ENCODE measurements at places on chromosomes 2 and 18.

GRCh38 chr2:227939271-227940027 lies 68.0 kb downstream of the DAW1 start:
- DNase-seq = no peak

- DNase-seq = no peak
These were observed 159.5 kb downstream of the NYAP2 start for GRCh38 chr2:225559072-225559415.

- no peak for DNase-seq
These were observed 37.0 kb downstream of the PIK3C3 start for GRCh38 chr18:41992066-41992465.

DNA sequence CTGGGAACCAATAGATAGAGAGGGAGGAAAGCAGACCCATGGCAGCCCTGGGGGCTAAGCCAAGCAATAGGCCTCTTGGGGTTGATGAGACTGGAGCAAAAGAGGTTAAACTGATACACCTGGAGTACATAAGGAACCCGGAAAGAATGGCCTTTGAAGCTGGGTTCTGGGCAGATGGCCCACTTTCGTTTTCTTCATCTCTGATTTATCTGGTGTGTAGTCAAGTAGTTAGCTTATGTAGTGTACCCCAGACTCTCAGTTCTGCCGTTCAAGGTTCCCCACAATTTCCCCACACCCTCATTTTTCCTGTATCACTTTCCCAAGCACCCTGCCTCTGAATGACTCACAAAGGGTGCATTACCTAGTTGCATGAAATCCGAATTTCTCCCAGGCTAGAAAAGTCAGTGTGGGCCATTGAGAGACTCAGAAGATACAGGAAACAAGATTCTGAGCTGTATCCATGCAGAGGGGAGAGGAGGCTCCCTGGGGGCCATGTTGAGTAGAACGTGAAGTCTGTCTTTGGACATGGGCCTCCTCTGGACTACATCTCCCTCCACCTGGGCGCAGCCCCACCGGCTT lies 235.0 kb downstream of the LOXHD1 start:
- DNase-seq = no peak

GRCh38 chr2:216713691-216714336 lies 18.5 kb upstream of the IGFBP5 start:
- DNase-seq = no peak

GRCh38 chr2:10566018-10566417 lies 117.9 kb upstream of the ODC1 start:
- no peak for DNase-seq

DNA sequence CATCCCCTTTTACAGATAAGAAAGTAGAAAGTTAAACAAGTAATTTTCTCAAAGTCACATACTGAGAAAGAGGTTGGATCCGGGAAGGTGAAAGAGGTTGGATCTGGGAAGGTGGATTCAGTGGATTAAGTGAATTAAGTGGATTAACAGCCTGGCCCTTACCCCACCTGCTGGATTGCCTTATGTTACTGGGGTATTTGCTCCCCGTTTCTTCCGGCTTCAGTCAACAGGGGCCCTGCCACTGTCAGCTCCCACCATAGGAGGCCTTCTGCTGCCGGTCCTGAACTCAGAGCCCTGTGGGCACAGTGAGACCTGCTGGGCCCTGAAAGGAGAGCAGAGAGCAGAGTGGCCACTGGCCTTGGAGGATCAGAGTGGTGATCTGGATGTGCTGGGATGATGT lies 113.2 kb downstream of the VAPA start:
- DNase-seq = no peak

- DNase-seq = no peak
These were observed 241.7 kb downstream of the TGIF1 start for GRCh38 chr18:3691705-3692104.

- DNase-seq = no peak
These were observed 89.9 kb downstream of the OXER1 start for GRCh38 chr2:42673989-42674579.

- DNase-seq = no peak
These were observed 316.4 kb upstream of the RND3 start for GRCh38 chr2:150803689-150804398.

- DNase-seq = no peak
These were observed 373.3 kb upstream of the RAB12 start for GRCh38 chr18:8235894-8236293.

DNA sequence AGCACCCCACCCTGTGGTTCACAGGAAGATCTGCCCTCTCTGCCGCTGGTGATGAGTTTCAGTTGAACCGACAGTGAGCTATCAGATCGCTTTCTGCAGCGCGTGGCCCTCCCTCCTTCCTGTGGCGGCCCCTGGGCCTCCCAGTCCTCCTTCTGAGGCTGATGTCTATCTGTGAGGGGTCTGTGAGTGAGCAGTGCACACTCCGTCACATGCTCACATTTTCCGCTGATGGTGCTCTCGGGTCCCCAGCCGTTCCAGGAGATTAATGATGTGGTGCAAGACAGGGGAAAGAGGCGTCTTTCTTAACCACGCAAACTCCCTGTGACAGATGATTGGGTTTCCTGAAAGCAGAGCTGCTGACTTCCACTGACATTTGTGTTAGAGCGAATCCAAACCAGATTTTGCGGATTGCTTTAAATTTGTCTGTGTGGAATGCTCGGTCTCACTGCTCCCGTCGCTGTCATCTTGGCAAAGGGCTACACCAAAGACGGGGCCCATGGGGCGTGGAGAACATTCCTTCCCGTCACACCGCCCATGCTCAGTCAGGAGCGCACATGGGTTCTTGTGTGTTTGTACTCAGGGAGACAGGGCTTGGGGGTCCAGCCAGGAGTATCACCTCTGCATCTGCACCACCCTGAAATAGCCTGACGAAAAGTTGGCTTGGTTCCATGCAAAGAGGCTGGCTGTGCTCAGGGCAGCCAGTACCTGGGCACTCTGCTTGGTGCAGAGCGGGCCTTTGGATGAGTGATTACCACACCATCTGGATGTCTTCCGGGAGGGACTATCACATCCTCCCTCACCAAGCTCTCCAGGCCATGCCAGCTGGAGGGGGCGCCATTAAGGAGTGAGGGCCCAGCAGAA lies 154.7 kb upstream of the HS6ST1 start:
- peak; percentile 4 for DNase-seq

DNA sequence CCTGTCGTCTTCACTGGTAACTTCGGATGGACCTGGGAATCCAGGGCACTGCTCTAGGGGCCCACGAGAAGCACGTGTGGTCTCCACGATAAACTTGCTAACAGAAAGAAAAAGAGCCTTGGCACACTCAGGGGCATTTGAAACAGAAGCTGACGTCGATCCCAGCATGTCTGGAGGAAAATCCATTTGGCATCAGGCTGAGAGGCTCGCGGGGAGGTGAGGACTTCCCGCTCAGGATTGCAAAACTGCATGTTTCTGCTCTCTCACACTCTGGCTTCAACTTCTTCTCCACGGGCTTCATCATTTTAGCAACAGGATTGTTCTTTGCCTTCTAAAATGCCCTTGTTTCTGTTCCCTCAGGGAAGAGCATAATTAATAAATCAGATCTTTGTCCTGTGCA lies 181.7 kb upstream of the COPS8 start:
- DNase-seq = no peak

DNA sequence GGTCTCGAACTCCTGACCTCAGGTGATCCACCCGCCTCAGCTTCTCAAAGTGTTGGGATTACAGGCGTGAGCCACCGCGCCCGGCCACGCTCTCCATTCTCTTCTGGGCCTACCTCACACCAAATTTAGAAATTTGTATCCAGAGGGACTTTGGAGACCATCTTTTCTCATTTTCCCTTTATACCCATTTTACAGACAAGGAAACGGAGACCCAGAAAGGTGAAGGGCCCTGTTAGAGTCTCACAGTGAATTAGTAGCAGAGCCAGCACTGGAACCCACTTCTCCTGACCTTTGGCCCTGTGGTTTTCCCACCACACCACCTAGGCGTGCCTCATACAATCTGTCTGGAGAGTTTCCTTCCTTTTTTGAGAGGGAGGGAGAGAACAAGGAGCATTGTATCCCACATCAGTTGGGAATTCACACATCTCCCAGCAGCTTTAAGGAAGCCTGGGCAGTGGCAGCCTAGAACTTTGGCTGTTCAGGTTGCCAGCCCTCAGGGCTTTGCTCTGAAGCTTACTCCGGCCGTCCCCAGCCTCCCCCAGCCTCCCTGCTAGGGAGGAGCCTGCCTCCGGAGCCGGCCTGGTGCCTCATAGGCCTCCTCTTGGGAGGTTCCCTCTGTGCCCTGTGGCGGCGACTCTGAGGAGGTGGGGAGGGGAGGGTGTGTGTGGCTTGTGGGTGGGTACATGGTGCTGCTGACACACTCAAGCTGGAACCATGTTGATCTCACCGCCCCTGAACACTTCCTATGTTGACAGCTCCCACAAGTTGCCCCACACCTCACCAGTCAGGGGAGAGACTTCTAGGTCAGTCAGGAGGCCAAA lies 13.8 kb downstream of the FOSL2 start:
- no peak for DNase-seq

DNA sequence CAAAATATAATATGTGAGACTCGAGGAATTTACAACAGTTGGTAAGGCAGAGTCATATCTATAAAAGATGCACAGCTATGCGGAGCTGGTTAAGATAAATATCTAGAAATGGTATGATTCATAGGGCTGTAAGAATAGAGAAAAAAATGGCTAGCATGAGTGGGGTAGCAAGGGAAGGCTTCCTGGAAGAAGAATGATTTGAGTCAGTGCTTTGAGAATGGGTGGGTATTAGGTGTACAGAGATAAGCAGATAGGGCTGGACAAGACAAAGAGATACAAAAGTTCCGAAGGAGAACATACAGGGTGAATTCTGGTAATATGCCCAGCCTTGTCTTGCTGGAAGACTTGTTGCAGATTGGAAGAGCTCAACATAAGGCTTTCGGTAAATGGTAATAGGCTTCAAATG lies 291.5 kb upstream of the CCDC68 start:
- DNase-seq = no peak

DNA sequence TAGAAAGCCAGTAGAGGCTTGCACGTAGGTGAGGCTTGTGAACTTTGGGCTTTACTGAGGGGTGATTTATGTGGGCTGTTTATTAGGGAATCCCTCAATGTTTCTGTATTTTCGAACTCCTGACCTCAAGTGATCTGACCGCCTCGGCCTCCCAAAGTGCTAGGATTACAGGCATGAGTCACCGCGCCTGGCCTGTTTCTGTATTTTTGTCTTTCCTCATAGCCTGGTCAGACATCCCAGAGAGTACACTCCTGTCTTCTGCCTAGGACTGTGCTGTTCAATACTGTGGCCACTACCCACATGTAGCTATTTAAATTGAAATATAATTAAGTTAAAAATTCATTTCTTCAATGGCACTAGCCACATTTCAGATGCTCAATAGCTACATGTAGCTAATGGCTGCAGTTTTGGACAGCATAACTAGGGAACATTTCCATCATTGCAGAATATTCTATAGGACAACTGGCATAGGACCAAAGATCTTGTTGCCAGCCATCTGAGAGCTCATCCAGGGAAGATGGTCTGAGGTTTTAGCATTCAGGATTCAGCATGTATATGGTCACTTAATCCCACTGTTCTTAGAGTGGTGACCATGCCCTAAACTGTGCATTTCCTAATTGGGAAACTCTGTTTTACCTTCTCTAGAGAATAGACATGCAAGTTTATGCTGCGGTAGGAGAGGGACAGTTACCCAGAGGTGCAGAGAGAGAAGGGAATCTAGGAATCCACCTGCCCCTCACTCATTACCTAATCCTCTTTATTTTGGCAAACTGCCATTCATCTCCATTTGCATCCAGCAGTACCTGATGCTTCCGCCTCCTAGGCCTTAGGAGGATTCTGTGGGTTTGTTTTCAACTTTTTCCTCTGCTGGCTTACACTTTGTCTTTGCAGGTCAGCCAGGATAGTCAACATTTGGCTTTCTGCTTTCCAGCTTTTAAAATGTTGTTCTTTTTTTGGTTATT lies 64.4 kb downstream of the LCLAT1 start:
- DNase-seq = no peak

DNA sequence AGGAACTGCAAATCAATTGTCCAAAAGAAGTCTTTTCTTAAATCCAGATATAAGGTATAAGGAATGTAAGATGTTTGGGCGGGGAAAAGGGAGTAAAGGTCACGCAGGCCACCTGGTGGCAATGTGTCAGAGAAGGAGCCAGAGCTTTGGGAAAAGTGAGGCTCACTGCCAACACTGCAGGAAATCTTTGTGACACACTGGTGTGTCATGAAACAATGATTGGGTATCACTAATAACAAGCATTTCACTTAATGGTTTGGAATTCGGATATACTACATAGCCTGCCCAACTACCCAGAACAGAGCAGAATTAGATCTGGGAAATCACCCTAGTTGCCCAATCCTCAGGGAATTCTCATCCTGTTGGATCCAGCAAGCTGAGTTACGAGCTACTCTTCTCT lies 61.0 kb downstream of the RBMS1 start:
- no peak for DNase-seq

DNA sequence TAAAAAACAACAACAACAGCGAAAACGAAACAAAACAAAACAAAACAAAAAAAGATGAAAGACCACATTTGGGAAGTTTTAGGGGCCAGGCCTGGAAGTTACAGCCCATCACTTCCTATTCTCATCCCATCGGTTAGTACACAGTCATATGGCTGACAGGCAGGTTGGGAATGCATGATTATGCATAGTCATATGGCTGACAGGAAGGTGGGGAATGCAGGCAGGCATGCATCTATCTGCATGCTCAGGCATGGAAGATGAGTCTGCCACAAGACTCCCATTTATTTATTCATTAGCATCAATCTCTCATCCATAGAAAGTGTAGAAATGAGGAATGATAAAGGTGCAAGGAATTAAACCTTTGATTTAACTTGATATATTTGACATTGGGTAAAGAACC lies 325.3 kb upstream of the MEX3C start:
- no peak for DNase-seq

DNA sequence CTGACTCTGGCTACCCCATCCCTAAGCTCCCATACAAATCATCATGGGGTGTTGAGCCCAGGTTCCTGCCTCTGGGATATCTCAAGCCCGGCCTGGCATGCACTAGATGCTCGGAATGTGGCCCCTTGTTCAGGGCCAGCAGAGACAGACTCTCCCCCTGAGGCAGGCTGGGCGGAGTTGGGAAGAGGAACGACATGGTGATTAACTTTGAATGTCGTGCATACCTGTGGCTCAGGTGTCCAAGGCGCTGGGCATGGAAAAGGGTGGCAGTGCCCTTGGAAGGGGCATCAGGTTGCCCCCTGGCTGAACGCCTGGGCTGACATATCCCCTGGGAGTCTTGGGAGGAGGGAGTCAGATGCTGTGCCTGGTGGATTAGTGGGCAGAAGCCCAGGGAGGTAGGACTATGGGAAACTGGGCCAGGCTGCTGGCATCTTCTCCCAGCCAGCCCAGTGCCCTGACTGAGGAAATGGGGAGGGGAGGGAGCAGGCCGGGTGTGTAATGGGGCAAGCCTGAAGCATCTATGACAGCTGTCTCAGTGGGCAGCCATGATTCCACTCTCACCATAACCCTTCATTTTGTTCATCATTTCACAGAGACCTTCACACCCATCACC lies 57.8 kb upstream of the OTOF start:
- DNase-seq = no peak

- DNase-seq = no peak
These were observed 9.3 kb upstream of the TSN start for GRCh38 chr2:121746071-121746578.

- no peak for DNase-seq
These were observed 12.0 kb upstream of the ZNF396 start for GRCh38 chr18:35389095-35389618.

- no peak for DNase-seq
These were observed 105.8 kb upstream of the SMAD2 start for GRCh38 chr18:48036226-48036625.

GRCh38 chr2:9981655-9982054 lies 30.2 kb downstream of the GRHL1 start:
- no peak for DNase-seq

- DNase-seq = peak; percentile 84
These were observed at the start of gene TRIB2 for GRCh38 chr2:12716282-12717190. Gene TRIB2, plus strand, starts transcription at chr2:12716936. Its CDS starts 1,372 bp downstream, at chr2:12718308.

GRCh38 chr2:64233376-64233922 lies 89.2 kb upstream of the PELI1 start:
- no peak for DNase-seq
